Uterus (tissue), 4 donors: ENCODE measurements at places on chromosomes 16 and 17. TPM values are rescaled to one million over a fixed set of nuclear protein-coding genes. Genes with fewer than 3 reads are reported as not detected.

The CPHXL2 gene
- not detected for total RNA-seq

The MAP2K6 gene
- total RNA-seq = 5.1 TPM

The CCL8 gene
- total RNA-seq = 0.70 TPM

The LRRC75A gene
- 2.1 TPM for total RNA-seq

The KCNAB3 gene
- total RNA-seq = 19.5 TPM

The TBC1D3B gene
- 10.9 TPM for total RNA-seq

The PPP1R27 gene
- total RNA-seq = not detected

The EFCAB5 gene
- 0.27 TPM for total RNA-seq

The SPIRE2 gene
- 7.5 TPM for total RNA-seq

The KRT25 gene
- total RNA-seq = not detected

The BCAR1 gene
- 42.8 TPM for total RNA-seq

The CCL2 gene
- total RNA-seq = 12.7 TPM

The ARL2BP gene
- 40.9 TPM for total RNA-seq

The MT1A gene
- not detected for total RNA-seq

The TBC1D3L gene
- 19.9 TPM for total RNA-seq

The SLC16A13 gene
- total RNA-seq = not detected

The MYL4 gene
- not detected for total RNA-seq

The TMEM238L gene
- total RNA-seq = not detected

The ARL17A gene
- total RNA-seq = 19.9 TPM

The C1QTNF8 gene
- not detected for total RNA-seq

The B3GNT9 gene
- total RNA-seq = 2.4 TPM

The IL34 gene
- not detected for total RNA-seq

The TM4SF5 gene
- not detected for total RNA-seq

The TMC6 gene
- 56.1 TPM for total RNA-seq

The CES1 gene
- 1.3 TPM for total RNA-seq

The XYLT1 gene
- total RNA-seq = 42.2 TPM

The UTP18 gene
- 12.8 TPM for total RNA-seq

The HOXB8 gene
- not detected for total RNA-seq

The CDRT15L2 gene
- not detected for total RNA-seq

The IRX5 gene
- total RNA-seq = not detected

The ATP2A1 gene
- total RNA-seq = not detected

The CPNE7 gene
- not detected for total RNA-seq

The KRT12 gene
- total RNA-seq = not detected

The DVL2 gene
- total RNA-seq = 83.2 TPM

The TRPV3 gene
- 1.5 TPM for total RNA-seq

The ACSM3 gene
- total RNA-seq = 18.7 TPM

The TEX14 gene
- total RNA-seq = 0.28 TPM

The GAS2L2 gene
- not detected for total RNA-seq

The CFAP97D1 gene
- total RNA-seq = not detected

The CTRB1 gene
- total RNA-seq = not detected

The KCTD11 gene
- 14.7 TPM for total RNA-seq
